Karpas-422 (cell line): ENCODE measurements at places on chromosomes 7 and 10. TPM values are rescaled to one million over a fixed set of nuclear protein-coding genes. Genes with fewer than 3 reads are reported as not detected.

PPP1R17 gene
- 0.22 and 7.9 TPM in 2 replicates for total RNA-seq

- peak overlapping the region; percentile 44; the same call in 1 of the 2 replicates for H3K4me3 ChIP-seq
- no peak overlapping the region for H3K27ac ChIP-seq
- no peaks in the 10 kb centered on the region for H3K36me3 ChIP-seq
Observed at GRCh38 chr10:16520900-16521299, 779 bp downstream of the C1QL3 start.

DNA sequence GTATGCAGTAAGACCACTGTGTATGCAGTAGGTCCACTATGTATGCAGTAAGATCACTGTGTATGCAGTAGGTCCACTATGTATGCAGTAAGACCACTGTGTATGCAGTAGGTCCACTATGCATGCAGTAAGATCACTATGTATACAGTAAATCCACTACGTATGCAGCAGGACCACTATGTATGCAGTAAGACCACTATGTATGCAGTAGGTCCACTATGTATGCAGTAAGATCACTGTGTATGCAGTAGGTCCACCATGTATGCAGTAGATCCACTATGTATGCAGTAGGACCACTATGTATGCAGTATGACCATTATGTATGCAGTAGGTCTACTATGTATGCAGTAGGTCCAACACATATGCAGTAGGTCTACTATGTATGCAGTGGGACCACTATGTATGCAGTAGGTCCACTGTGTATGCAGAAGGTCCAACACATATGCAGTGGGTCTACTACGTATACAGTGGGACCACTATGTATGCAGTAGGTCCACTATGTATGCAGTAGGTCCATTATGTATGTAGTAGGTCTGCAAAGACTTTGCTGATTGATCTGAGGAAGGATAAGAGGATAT is 313.6 kb downstream of the ADARB2 start:
- H3K27ac ChIP-seq: peak overlapping the region; percentile 93
- no peaks in the 10 kb centered on the region for H3K36me3 ChIP-seq
- no peaks in the 10 kb centered on the region for H3K27me3 ChIP-seq
- H3K4me3 ChIP-seq: 0 out of 2 replicates have a peak overlapping the region, but pooled peaks have one; percentile 5
- peaks cover 75% of the 10 kb centered on the region for H3K4me1 ChIP-seq
- no peak for DNase-seq

GRCh38 chr10:21534604-21535493 is 817 bp downstream of the MLLT10 start:
- peak; percentile 80 for DNase-seq
- no peaks in the 10 kb centered on the region for H3K27me3 ChIP-seq
- H3K27ac ChIP-seq: peak overlapping the region; percentile 68

DNA sequence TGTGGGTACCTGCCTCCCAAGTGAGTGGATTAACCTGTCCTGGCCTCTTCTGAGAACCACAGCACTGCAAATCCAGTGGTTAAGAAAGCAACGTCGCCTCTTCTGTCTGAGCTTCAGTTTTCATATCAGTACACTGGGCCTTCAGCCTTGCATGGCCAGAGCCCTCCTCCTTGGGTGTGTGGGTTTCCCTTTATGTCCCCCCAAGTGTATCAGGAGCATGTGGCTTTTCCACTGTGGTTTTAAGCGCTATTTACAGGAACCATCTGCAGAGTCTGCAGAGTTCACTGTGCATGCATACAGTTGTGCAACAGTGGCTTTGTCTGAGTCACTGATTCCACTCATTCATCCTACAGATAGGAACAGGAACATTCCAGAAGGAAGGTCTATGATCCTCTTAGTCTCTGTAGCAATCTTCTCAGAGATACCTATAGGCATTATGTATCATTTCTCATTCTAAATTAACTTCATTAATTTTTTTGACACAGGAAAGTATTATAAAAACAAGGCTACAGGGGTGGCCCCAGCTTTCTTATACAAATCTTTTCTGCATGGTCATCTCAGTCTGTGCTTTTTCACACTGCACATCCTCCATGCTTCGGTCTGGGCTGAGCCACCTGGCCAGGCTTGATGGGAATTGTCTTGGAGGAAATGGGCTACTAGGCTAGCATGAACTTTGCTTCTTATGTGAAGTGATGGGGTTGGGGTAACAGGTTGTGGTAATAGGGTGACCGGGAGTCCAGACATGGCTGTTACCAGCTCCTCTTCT is 17.1 kb downstream of the MBL2 start:
- no peak overlapping the region for H3K27ac ChIP-seq
- no peaks in the 10 kb centered on the region for H3K27me3 ChIP-seq
- no peaks in the 10 kb centered on the region for H3K36me3 ChIP-seq
- no peak overlapping the region for H3K4me3 ChIP-seq
- no peaks in the 10 kb centered on the region for H3K4me1 ChIP-seq

GRCh38 chr10:88819290-88819689 is 16.8 kb downstream of the LIPM start:
- H3K27ac ChIP-seq: no peak overlapping the region
- DNase-seq: no peak
- no peaks in the 10 kb centered on the region for H3K4me1 ChIP-seq
- H3K4me3 ChIP-seq: no peak overlapping the region
- H3K36me3 ChIP-seq: no peaks in the 10 kb centered on the region

DNA sequence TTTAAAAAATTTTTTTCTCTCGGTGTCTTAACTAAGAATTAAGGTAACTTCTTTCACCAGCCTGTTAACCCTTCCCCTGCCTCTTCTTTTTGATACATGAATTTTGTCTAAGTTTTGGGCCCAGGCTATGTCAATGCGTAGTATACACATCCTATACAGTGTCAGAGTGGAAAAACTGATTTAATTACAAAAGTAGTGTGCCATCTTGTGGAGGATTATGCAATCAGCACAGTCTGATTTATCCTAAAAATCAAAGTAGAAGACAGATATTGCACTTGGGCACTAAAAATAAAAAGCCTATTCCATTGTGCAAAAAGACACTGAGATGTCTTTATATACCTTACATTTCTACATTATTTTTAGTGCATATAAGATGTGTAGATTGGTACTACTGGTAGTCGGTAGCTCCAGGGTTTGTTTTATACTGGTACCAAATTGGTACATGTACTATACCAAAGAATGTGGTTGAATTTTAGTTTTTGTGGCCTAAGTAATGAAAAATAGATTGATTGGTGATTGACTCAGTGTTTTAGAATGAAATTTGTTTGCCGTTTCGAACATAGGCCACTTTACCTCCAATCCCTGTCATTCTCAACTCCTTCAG is 96.6 kb downstream of the MKLN1 start:
- H3K4me3 ChIP-seq: no peak overlapping the region
- no peak overlapping the region for H3K27ac ChIP-seq
- H3K36me3 ChIP-seq: peaks cover 2% of the 10 kb centered on the region; the same call in 1 of the 2 replicates
- H3K4me1 ChIP-seq: peaks cover 3% of the 10 kb centered on the region; the same call in 1 of the 2 replicates

- H3K4me3 ChIP-seq: no peak overlapping the region
- no peaks in the 10 kb centered on the region for H3K36me3 ChIP-seq
- no peak for DNase-seq
- H3K27me3 ChIP-seq: no peaks in the 10 kb centered on the region
- H3K4me1 ChIP-seq: no peaks in the 10 kb centered on the region
- no peak overlapping the region for H3K27ac ChIP-seq
Observed at GRCh38 chr10:70622981-70623844, 20.7 kb upstream of the PRF1 start.

GRCh38 chr7:4416396-4417056 is 265.6 kb upstream of the FOXK1 start:
- no peaks in the 10 kb centered on the region for H3K27me3 ChIP-seq
- no peak for DNase-seq

DNA sequence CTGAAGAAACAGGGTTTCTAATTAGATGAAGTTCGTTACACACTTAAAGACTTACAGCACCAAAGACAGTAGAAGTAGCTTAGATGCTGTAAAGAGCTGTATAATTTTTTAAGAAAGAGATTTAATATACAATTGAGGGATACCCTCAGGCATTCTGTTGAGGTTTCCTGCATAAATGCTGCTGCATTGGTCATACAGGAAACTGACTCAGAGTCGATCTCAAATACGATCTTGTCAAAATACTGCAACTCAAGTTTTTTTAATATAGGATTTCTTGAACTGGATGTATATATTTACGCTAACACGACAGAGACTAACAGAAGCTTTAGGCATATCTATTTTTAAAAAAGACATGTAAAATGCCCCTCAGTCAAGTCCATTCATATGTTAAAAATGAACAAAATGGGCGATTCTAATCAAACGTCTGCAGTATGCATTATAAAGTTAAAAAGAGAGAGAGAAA is 2.4 kb upstream of the ARID5B start:
- H3K4me3 ChIP-seq: peak overlapping the region; percentile 76
- H3K36me3 ChIP-seq: no peaks in the 10 kb centered on the region

DNA sequence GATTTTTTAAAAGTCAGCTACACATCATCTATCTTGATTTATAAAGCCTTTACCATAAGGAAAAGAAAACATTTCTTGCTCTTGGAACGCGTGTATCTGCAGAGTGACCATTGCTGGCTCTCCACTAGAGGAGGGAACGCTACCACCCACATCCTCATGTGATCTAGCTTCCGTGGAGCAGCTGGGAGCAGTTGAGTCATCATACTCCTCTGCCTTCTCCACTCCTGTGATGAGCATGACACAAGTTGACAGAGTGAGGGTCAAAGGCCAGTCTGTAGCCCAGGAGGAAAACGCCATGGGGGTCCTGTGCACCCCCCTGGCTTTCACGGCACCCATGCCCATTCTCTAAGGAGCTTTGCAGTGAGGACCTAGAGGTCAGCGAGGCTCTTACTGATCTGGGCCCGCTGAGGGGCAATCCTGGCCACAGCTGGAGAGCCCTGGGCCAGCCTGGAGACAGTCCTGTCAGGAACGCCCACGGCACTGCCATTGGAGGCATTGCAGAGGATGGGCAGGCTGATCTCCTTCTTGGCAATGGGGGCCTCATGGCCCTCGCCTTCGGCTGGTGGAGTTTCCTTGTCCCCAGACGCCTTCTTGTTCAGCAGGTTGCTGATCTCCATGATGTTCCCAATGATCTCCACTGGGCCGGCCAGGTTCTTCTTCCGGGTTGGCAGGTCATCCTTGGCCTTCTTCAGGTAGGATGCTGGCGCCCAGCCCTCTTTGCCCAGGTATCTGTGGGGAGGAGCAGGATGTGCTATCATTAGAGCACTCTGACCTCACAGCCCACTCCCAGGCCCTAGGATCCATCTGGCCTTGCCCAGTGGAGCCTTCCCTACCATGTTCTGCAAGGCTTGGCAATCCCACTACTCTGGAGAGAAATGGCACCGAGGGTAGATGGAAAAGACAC is 119.2 kb downstream of the NEURL1 start:
- no peak for DNase-seq
- peaks cover 18% of the 10 kb centered on the region for H3K4me1 ChIP-seq
- H3K27me3 ChIP-seq: no peaks in the 10 kb centered on the region
- H3K36me3 ChIP-seq: no peaks in the 10 kb centered on the region
- no peak overlapping the region for H3K27ac ChIP-seq
- H3K4me3 ChIP-seq: no peak overlapping the region
